ENCODE measurements at places on chromosomes 3 and 15.

- DNase-seq: no peak
These were observed 19.0 kb upstream of the IL1RAP start for GRCh38 chr3:190494907-190495306.

- no peak for DNase-seq
These were observed 142.5 kb upstream of the LMCD1 start for GRCh38 chr3:8359133-8359532.

- no peak for DNase-seq
These were observed 746.8 kb upstream of the LMCD1 start for GRCh38 chr3:7754653-7755441.

GRCh38 chr15:70596354-70597055, 166.9 kb downstream of the UACA start:
- DNase-seq: no peak

All from Karpas-422 (cell line).